ENCODE measurements at places on chromosomes 1 and 21.

GRCh38 chr1:197222025-197222685, 45.9 kb upstream of the CRB1 start:
- no peak for DNase-seq

GRCh38 chr1:183952101-183952500, 85.4 kb downstream of the COLGALT2 start:
- no peak for DNase-seq

DNA sequence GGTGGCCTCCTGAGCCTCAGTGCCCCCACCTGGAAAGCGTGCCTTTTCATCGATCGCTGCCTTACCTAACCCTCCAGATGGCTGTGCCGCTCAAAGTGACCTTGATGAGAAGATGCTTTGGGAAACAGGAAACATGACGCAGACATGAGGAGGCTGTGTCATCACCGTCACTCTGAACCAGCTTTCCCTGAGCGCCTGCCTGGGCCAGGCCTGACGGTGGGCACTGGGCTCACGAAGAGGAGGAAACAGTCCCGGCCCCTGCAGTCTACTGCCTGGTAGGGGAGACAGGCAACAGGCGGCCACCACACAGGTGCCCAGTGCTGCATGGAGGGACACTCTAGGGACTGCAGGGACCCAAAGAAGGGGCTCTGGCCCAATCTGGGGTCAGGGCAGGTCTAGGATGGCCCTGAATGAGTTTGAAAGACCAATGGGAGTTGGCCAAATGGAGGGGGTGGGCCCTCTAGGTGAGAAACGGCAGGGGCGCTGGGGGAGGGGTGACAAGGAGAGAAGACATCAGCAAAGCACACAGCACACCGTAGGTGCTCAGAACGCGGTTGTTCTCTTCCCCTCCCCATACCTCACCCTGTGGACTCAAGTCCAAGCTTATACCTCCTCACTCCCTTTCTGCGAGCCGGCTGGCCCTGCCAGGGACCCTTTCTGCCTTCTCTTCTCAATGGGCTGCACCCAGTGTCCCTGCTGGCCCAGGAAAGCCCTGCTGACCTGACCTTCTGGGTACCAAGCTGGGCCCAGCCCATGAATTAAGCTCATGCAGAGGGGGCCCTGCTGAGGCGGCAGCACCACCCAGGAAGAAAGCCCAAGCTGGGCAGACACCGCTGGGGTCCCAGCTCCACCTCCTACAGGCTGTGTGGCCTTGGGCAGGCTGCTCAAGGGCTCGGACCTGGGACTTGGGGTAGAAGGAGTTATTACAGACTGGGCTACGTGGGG, 44.9 kb downstream of the GLIS1 start:
- no peak for DNase-seq

GRCh38 chr1:30446508-30446907, 276.9 kb downstream of the MATN1 start:
- no peak for DNase-seq

DNA sequence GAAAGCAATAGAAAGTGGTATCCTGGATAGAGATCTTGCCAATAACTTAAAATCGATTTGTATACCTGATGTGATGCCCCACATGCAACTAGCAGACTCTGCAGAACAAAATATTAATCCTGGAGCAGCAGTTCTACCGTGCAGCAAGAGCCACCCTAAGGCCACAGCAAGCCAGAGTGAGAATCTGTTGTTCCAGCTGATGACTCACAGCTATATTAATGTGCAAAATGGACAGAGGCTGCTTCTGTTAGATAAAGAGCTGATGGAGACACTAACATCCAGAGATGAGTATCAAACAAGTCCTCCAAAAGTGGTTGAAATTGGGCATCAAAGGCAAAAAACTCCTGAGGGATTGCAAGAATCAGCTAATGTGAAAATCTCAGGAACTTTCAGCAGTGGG, 127.8 kb downstream of the MACF1 start:
- DNase-seq: no peak

DNA sequence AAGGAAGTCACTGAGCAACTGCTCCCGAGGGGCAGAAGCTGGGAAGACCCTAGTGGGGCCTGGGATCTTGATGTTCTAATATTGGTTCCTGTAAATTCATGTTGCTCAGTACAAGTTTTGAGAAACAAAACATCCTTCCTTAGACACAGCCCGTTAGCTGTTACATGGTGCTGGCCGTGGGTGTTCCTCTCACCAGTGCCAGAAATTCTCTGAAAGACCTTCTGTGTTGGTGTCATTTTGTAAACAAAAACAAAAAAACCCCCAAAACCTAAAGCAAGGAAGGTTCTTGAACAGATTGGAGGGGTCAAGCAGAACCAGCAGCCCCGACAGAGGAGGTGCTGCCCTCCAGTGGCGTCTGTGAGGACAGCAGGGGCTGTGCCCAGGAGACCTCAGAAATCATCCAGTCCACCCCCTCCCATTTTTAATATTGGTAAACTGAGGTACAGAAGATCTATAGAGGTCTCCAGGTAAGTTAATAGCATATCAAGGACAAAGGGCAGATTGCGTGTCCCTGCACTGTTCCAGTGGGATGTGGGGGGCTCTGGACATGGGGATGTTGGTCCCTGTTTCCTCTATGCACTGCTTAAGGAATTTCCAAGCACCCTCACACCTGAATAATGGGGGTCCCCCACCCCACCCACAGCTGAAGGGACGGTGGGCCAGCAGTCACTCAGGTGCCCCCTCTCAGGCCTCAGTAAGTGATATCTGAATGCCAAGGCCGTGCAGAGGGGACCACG, 38.2 kb downstream of the SLC2A7 start:
- peak; percentile 63 for DNase-seq

- DNase-seq: no peak
These were observed 140.2 kb upstream of the RUNX1 start for GRCh38 chr21:35189077-35189863.

GRCh38 chr21:14056771-14057191, 154.0 kb downstream of the LIPI start:
- no peak for DNase-seq

DNA sequence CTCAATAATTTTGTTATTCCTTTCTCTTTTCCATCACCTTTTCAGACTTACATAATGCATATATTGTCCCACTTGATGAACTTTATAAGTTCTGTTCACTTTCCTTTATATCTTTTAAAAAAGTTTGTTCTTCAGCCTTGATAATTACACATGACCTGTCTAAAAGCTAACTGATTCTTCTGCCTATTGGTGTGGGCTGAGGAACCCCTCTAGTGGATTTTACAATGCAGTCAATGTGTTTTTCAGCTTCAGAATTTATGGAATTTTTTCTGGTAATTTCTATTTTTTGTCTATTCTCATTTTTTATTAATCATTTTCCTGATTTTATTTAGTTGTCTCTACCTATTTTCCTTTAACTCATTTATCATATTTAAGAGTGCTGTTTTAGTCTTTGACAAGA, 7.5 kb downstream of the MNDA start:
- DNase-seq: no peak

GRCh38 chr1:192225703-192226102, 67.4 kb downstream of the RGS18 start:
- DNase-seq: no peak

DNA sequence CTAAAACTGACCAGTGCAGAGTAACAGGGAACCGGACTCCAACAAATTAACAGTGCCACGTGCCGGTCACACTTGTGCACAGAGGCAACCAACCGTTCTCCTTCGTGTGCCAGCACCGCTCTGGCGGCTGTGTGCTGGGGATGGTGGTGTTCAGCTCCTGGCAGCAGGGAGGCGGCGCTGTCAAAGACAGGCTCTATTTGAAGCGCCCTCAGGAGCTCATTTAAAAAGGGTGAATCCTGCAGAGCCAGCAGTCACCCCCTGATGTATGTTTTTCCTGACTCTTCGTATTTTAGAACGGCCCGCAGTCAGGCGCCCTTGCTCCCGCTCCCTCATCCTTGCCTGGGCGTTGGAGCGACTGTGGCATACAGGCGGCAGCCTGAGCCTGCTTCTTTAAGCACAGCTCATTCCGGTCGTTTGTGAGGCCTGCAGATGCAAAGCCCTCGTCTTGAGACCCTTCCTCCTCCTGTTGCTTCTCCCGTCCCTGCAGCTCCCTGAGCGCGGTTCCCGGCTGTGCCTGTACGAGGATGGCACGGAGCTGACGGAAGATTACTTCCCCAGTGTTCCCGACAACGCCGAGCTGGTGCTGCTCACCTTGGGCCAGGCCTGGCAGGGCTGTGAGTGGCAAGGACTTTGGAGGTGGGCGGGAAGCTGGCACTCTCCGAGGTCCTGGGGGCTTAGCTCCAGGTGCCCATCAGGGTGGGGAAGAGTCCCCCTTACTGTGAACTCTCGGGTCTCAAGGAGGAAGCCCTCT, 1.1 kb downstream of the DFFB start:
- peak; percentile 72 for DNase-seq

GRCh38 chr1:42461196-42461595, 1.9 kb upstream of the CCDC30 start:
- no peak for DNase-seq

DNA sequence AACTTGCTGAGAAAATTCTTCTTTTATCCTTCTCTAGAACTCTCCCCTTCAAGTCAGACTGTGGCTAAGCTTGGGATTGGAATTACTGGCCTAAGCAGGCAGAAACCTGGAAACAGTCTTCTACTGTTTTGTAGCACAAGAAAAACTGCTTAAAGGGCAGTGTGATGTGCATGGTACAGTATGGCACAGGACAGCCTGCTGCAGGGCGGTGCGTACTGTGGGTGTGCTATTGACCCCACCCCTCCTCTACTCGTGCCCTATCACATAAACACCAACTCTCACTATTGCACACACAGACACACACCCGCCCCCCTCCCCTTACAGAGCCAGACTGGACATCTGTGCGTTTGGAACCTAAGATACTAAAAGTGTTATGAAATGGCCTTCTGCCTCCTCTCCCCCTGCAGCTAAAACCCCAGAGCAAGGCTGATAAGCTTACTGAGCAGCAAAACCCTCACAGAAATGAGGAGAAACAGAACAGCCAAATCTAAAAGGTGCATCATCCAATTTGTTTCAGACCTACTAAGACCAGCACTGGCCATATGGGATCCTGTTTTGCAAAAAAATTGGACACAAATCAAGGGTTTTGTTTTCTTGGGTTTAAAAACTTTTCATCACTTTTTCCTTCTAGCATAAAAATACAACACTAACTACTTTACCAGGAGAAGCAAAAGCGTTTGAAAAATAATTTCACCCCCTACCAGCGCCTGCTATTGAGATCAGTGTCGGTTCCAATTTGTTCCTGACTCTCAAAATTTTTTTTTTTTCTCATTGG, 355.8 kb upstream of the LYPLAL1 start:
- DNase-seq: no peak

GRCh38 chr21:45111703-45112102, 37.3 kb downstream of the ADARB1 start:
- DNase-seq: no peak

DNA sequence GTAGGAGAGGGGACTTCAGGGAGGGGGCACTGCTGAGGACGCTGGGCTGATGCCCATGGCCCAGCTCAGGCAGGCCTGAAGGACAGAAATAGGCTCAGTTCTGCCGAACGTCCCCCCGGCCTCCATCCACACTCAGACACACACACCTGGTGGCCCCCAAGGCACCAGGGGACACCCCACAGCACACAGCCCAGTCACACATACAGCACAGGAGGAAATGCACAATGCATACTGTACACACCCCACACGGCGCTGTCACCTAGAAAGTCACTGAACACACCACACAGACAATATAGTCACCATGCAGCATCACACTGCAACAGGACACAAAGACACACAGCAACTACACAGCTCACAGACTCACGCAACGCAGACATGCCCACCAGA, 562 bp downstream of the SYTL1 start:
- no peak for DNase-seq

DNA sequence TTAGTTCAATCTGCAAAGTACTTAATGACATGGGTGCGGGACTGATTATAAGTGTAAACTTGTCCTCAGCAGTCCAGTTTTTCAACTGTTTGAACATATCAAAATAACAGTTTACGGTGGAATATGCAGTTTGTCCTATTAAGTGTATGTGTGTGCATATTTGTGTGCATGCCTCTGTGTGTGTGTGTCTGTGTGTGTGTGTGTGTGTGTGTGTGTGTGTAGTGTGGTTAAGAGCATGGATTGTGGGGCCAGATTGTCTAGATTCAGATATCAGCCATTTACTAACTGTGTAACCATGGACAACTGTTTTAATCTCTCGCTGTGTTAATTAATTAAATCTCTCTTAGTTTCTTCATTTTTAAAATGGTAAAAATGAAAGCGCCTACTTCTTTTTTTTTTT, 39.0 kb downstream of the NEXN start:
- no peak for DNase-seq

DNA sequence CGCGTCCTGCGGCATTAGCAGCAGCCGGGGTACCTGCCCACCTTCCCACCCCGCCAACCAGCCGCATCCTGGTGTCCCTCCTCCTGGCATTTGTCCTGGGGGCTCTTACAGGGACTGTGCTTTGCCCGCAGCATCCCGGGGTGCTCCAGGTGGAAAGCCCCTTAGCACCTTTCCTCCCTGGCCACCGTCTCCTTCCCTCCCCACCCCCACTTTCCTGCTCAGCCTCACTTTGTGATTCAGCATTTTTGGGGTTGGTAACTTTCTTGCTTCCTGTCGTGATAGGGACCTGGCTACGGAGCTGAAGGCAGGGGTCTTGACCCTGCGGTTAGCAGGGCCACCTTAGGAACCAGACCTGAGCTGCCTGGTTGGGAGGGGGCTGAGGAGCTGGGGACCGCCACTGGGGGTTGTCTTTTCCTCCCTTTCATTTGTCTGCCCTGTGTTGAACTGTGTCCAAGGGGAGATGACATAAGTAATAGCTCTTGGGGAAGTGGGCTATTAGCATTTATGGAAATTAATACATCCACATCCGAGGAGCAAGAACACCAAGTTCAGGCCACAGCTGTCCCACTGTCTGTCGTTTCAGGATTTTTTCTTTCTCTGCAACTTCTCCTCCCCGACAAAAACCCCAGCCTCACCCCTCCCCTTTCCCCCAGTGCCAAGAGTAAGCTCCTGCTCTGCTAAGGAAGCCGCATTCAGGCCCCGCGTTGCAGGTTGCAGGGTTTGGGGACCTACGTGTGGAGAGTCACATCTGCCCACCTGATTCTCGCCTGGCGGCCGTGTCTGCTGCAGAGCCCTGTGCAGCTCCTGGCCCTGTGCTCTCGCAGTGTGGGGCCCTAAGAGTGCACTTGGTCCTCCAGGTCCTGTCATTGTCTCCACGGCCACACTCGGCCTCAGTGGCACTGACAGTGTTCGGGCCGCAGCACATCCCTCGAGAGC, 1.6 kb upstream of the NPHP4 start:
- peak; percentile 65 for DNase-seq

DNA sequence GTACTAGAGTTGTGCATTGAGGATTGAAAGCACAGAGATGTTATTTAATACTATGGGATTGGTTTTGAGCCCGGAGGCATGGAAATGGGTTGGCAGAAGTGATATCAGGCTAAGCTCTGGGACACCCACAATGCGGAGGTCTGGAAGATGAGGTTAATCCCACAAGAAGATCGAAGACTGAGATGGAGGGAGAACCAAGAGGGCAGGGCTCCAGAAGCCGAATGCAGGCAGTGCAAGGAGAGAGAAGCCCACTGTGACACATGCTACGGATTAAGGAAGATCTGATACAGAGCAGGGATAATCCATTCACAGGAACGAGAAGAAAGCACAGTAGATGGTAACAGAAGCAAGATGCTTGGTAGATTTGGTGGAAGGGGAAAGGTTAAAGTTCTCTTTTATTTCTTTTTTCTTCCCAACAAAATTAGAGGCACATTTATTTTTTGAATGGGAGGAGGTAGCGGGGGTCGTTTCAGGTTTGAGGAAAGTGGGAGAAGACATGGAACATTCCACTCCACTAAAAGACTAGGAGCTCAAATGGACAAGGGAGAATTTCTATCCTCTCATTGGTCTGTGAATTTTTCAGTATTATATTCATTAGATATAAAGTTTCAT, 113.2 kb downstream of the NCAM2 start:
- DNase-seq: no peak

- DNase-seq: no peak
These were observed 46.7 kb upstream of the SARS1 start for GRCh38 chr1:109167001-109167506.

Measured in common myeloid progenitor, CD34-positive (primary cell).